CD8-positive, alpha-beta memory T cell (primary cell): ENCODE measurements at places on chromosomes 16 and 17. TPM values are rescaled to one million over a fixed set of nuclear protein-coding genes. Genes with fewer than 3 reads are reported as not detected.
A peak's percentile ranks its signal among the peaks of the same experiment; 100 is the strongest.

DNA sequence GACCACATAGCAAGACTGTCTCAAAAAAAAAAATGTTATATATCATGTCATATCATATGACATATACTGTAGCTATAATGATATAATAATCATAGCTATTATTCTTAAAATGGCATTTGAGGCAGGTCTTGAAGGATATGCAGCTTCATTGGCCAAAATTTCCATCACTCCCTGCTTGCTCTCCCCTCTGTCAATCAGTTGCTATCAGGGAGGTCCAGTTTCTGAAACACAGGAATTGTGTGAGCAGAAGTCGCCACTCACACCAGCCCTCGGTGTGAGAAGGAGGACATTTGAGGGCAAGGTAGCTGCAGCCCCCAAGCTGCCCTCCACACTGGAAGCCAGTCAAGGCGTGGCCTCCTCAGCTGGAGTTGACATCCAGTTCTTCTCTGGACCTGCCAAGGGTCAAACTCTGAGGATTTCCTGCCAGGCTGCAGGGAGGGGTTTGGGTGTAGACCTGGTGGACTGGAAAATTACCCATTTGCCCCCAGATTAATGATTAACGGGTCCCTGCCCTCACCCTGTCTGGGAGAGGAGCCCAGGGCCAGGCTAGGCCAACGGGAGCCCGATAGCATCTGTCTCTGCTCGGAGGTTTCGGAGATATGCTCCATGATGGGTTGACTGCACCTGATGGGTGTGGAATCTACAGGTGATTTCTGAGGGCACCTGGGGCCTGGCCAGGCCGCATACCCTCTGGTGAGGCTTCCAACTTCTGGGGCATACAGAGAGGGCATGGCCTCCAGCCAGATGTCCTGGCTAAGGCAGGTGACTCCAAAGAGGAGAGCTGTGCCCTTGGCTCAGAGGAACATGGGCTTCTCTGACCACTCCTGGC is 18.8 kb downstream of the WNT9B start:
- H3K36me3 ChIP-seq = no peaks in the 10 kb centered on the region
- no peak overlapping the region for H3K27ac ChIP-seq
- no peaks in the 10 kb centered on the region for H3K4me1 ChIP-seq
- H3K4me3 ChIP-seq = no peak overlapping the region
- DNase-seq = no peak

DNA sequence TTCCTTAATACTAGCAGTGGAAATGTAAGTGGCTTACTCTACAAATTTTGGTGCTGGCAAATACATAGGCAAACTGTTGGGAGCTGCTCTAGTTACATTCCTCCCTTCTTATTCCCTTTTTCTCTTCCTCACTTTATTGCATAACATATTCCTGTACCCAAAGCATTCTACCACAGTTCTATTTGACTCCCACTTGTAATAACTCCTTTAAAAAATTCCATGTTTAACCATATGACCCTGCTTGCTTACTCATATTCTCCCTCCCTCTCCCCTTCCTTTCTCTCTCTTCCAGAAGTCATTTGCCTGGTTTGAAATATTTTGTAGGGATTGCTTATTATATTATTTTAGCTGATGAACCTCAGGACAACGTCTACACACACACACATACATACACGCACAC is 22.7 kb downstream of the NQO1 start:
- peaks cover 5% of the 10 kb centered on the region for H3K36me3 ChIP-seq
- H3K4me3 ChIP-seq = no peak overlapping the region

DNA sequence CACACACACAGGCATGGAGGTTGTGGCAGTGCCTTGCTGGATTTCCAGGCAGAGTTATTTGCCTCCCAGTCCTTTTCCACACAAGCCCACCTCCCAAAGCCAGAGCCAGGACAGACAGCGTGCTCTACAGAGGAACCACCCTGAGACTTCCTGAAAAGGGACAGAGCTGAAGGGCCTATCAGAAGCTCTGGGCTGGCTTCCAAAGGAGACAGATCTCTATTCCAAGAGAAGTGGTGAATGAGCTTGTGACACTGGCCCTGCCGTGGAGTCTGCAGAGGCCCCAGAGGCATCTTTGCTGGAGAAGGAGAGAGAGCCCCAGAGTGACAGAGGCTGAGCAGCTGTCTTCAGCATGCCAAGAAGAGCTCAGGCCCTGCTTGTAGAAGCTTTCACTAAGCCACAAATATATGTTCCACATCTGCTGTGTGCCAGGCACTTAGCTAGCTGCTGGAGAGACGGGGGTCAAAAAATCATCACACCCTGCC is 8.3 kb upstream of the LPCAT2 start:
- DNase-seq = no peak
- H3K4me3 ChIP-seq = no peak overlapping the region
- H3K4me1 ChIP-seq = no peaks in the 10 kb centered on the region
- H3K36me3 ChIP-seq = no peaks in the 10 kb centered on the region
- no peaks in the 10 kb centered on the region for H3K27me3 ChIP-seq

- no peak for DNase-seq
- no peaks in the 10 kb centered on the region for H3K4me1 ChIP-seq
- peaks cover 13% of the 10 kb centered on the region for H3K27me3 ChIP-seq
- H3K36me3 ChIP-seq = no peaks in the 10 kb centered on the region
- H3K27ac ChIP-seq = no peak overlapping the region
Observed at GRCh38 chr17:34620458-34620857, 41.1 kb downstream of the TMEM132E start.

DNA sequence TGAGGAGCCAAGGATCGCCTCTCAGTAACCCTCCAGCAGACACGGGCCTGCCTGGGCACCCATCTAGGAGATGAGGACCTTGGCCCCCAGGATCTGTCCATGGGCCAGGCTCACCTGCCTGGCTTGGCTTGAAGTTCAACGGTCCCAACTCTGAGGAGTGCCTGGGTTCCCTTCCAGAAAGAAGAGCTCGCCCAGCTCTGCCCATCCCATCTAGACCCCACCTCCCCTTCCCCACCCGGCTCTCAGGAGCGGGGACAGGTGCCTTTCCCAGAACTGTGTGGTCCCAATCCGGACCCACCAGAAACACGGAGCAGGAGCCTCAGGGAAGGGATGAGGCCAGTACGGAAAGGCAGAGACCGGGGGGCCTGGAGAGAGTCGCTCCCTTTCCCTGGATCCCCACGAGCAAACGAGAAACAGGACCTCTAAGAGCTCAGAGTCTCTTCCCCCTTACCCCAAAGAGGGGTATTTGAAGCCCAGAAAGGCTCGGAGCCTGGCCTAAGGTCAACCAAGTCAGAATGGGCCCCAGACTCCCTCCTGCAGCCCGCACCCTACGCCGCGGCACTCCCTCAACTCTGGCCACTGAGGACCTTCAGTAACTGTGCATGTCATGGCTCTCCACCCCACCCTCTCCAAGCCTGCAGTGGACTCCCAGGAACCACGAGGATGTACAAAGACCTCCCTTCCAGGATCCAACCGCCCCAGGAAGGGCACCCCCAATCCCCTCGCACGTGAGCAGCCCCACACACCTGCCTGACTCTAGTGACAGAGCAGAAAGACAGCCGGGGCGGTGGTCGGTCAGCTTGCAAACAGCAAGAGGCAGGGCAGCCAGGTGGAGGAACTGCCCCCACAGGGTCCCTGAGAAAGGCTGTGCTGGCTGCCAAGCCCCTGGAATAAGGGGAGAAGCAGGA is 5.4 kb downstream of the CLUH start:
- H3K4me1 ChIP-seq = peaks cover 22% of the 10 kb centered on the region
- H3K27me3 ChIP-seq = no peaks in the 10 kb centered on the region
- no peaks in the 10 kb centered on the region for H3K36me3 ChIP-seq

- H3K27ac ChIP-seq = no peak overlapping the region
- no peak for DNase-seq
- no peaks in the 10 kb centered on the region for H3K27me3 ChIP-seq
- no peaks in the 10 kb centered on the region for H3K4me1 ChIP-seq
- no peaks in the 10 kb centered on the region for H3K36me3 ChIP-seq
Observed at GRCh38 chr17:51085150-51085805, 35.4 kb downstream of the SPAG9 start.

GRCh38 chr17:32492648-32493289 is 6.0 kb downstream of the CDK5R1 start:
- no peaks in the 10 kb centered on the region for H3K27me3 ChIP-seq
- peaks cover 67% of the 10 kb centered on the region for H3K4me1 ChIP-seq
- no peak overlapping the region for H3K27ac ChIP-seq
- no peaks in the 10 kb centered on the region for H3K36me3 ChIP-seq

GRCh38 chr17:7831233-7831632 is 2.8 kb upstream of the KDM6B start:
- H3K4me3 ChIP-seq = no peak overlapping the region
- DNase-seq = no peak
- peaks cover 8% of the 10 kb centered on the region for H3K4me1 ChIP-seq
- H3K27me3 ChIP-seq = peaks cover 5% of the 10 kb centered on the region

DNA sequence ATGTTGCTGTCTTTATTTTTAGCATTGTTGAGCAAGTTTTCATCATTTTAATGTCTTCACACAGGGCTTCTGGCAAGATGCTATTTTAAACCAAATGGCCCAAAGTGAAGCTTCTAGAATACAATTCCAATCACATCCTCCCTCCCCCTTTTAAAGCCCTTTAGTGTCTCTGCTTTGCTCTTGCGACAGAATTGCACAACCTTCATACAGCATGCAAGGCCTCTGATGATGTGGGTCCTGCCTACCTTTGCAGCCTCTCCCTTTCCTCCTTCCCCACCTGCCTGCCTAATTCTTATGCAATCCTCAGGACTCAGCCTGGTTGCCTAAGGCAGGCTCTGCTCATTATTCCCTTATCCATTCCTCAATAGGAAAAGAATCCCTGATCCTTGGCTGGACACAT is 381.7 kb downstream of the SLC39A11 start:
- H3K27me3 ChIP-seq = no peaks in the 10 kb centered on the region
- no peak for DNase-seq
- H3K4me3 ChIP-seq = no peak overlapping the region
- H3K27ac ChIP-seq = no peak overlapping the region
- H3K4me1 ChIP-seq = no peaks in the 10 kb centered on the region

- no peak for DNase-seq
- no peaks in the 10 kb centered on the region for H3K36me3 ChIP-seq
- H3K4me1 ChIP-seq = no peaks in the 10 kb centered on the region
- H3K4me3 ChIP-seq = no peak overlapping the region
Observed at GRCh38 chr17:11719203-11719602, 120.9 kb downstream of the DNAH9 start.

DNA sequence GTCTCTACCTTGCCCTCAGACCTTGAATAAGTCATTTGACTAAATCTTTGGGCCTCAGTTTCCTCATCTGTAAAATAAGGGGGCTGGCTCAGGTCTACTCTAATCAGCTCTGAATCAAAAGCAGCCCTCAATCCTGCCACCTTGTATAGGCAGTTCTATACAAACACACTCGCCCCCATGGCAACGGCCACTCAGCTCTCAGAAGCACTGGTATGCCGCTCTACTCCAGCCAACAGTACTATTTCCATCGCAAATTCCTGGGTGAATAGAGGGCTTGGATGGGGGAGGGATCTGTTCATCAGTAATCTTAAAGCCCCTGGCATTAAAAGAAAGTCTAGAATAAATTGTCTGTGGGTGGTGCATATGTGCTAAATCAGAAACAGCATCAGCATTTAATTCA is 21.2 kb upstream of the TAOK1 start:
- no peaks in the 10 kb centered on the region for H3K27me3 ChIP-seq
- H3K36me3 ChIP-seq = no peaks in the 10 kb centered on the region
- no peaks in the 10 kb centered on the region for H3K4me1 ChIP-seq
- no peak for DNase-seq
- H3K4me3 ChIP-seq = no peak overlapping the region

- no peak for DNase-seq
- H3K36me3 ChIP-seq = no peaks in the 10 kb centered on the region
- no peaks in the 10 kb centered on the region for H3K27me3 ChIP-seq
- no peak overlapping the region for H3K4me3 ChIP-seq
- H3K4me1 ChIP-seq = no peaks in the 10 kb centered on the region
- H3K27ac ChIP-seq = no peak overlapping the region
Observed at GRCh38 chr16:6929868-6930267, 402.8 kb upstream of the RBFOX1 start.

GRCh38 chr16:19066988-19067348 is 446 bp upstream of the COQ7 start:
- H3K36me3 ChIP-seq = no peaks in the 10 kb centered on the region
- H3K4me1 ChIP-seq = peaks cover 14% of the 10 kb centered on the region
- H3K27me3 ChIP-seq = no peaks in the 10 kb centered on the region
- H3K4me3 ChIP-seq = no peak overlapping the region
- H3K27ac ChIP-seq = peak overlapping the region; percentile 100
- DNase-seq = no peak

DNA sequence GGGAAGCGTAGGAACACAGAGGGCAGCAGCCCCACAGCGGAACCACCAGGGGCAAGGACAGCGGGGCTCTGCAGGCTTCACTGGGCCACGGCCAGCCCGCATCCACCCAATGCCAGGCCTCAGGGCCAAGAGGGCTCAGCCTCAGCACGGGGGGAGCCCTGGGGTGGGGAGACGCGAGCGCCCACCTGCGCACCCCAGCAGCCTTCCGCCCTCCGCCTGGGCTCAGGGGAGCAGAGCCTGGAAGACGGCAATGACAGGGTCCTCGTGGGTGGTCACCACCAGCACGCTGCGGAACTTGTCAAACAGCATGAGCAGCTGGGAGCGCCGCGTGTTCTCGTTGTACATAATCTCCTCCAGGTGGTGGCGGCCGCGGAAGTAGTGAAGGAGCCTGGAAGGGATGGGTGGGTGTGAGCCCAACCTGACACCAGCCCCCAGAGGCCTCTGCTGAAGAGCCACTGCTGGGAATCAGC is 8.5 kb downstream of the MPG start:
- peak; percentile 46 for DNase-seq
- H3K27me3 ChIP-seq = no peaks in the 10 kb centered on the region
- H3K27ac ChIP-seq = no peak overlapping the region
- peaks cover 19% of the 10 kb centered on the region for H3K4me1 ChIP-seq
- no peaks in the 10 kb centered on the region for H3K36me3 ChIP-seq

GRCh38 chr16:14562691-14563491 is 67.2 kb downstream of the PARN start:
- no peaks in the 10 kb centered on the region for H3K36me3 ChIP-seq
- DNase-seq = no peak
- H3K4me1 ChIP-seq = no peaks in the 10 kb centered on the region
- H3K4me3 ChIP-seq = no peak overlapping the region

DNA sequence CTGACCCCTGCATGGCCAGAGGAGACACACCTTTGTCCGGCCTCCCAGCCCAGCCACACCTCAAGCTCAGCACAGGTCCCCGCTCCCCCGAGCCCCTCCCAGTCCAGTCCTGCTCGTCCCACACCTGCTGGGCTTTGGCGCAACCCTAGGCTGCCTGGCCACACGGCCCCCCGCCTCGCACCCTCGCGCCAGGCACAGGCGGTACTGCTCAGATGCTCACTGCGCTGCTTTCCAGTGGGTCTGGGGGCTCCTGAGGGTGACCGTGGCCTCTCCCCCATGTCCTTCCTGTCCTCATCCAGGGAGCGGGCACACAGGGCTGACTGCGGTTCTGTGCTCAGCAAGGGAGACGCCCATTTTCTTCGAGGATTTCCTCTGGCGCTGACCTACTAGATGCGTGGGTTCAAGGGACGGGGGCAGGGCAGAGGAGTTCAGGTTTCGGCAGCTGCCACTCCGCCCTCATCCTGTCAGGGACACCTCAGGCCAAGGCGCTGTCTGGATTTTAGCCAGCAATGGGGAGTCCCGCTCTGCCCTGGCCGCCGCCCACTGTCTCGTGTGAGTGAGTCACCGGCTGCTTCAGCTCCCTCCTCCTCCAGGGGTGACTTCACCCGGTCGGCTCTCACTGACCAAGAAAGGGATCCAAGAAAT is 118.0 kb upstream of the ZNF469 start:
- peak overlapping the region; percentile 47 for H3K27ac ChIP-seq
- H3K27me3 ChIP-seq = no peaks in the 10 kb centered on the region
- no peaks in the 10 kb centered on the region for H3K36me3 ChIP-seq
- no peak for DNase-seq
- no peaks in the 10 kb centered on the region for H3K4me1 ChIP-seq

The CACNA1G gene
- total RNA-seq = 0.07 TPM

The ZNF385C gene
- not detected for total RNA-seq

The DNAH3 gene
- total RNA-seq = not detected

The EFNB3 gene
- not detected for total RNA-seq

The OR3A3 gene
- total RNA-seq = not detected

The FBXW10 gene
- 0.11 TPM for total RNA-seq

The HP gene
- not detected for total RNA-seq
